ENCODE measurements at places on chromosomes 12 and 14. TPM values are rescaled to one million over a fixed set of nuclear protein-coding genes. Genes with fewer than 3 reads are reported as not detected.

EID3 gene
- total RNA-seq = 8.7 TPM

KERA gene
- not detected for total RNA-seq

NKX2-1 gene
- not detected for total RNA-seq

MYF6 gene
- total RNA-seq = not detected

TCL1B gene
- total RNA-seq = not detected

CFAP54 gene
- not detected for total RNA-seq

RD3L gene
- not detected for total RNA-seq

C12orf43 gene
- total RNA-seq = 18.9 TPM

LYZ gene
- 1,299 TPM for total RNA-seq

KLHL42 gene
- 39.5 TPM for total RNA-seq

- DNase-seq = no peak
Observed at GRCh38 chr14:45916340-45916953, 663.4 kb upstream of the MIS18BP1 start.

DNA sequence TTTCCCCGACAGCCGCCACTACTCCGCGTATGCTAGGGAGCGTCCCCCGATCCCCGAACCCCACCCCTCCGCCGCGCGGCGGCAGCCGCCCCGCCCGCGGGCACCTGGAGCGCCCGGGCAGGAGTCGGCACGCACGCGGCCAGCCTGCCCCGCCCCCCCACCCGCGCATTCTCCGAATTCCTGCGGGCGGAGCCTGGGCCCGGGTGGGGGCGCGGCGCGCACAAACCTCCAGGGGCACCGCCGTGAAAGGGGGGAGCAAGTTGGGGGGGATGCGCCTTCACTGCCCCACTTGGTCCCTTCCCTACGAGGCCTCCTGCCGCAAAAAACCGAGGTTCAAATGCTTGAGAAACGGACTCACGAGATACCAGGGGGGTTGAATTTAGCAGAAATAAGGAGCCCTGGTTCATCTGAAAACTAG lies 1.7 kb downstream of the AJUBA start:
- DNase-seq = peak; percentile 42

DNA sequence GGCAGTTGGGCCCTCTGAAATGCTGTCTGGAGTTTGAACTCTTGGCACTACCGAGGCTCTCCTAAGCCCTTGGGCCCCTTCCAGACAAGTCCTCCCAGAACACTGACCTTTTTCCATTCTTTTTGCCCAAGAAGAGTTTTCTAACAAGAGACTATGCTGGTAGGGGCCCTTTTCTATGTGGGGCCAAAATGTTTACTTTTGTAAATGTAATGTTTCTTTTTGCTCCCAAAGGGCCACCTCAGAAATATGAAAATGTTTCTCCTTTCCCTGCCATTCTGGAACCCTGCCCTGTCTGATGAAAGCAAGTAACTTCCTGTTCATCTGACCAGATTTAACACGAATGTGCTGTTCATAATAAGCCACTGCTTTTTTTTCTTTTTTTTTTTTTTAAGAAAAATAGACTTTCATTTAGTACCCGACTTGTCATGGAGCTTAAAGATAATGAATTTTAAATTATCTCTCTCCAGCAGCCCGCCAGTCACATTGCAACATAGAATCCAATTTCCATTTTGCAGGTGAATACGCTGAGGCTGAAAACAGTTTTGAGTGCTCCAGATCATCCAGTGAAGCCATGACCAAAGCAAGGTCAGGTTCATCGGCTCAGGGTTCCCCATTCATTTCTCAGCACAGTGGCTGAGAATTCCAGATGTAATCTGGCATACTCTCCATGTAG lies 169.9 kb downstream of the DPF3 start:
- DNase-seq = no peak

GRCh38 chr14:76337635-76338545 lies 38.0 kb upstream of the ESRRB start:
- DNase-seq = no peak

DNA sequence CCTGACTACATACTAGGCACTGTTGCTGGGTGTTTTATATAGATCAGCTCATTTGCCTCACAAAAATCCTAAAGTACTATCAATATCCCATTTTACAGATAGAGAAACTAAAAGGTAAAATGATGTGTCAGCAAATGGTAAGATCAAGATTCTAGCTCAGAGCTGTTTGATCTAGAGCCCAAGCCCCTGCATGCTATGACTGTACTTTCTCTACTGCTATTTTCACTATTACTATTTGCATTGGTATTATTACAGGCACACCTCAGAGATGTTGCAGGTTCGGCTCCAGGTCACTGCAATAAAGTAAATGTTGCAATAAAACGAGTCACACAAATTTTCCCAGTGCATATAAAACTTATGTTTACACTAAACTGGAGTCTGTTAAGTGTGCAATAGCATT lies 10.9 kb downstream of the ISCU start:
- no peak for DNase-seq

- no peak for DNase-seq
Observed at GRCh38 chr14:103946975-103947374, 4.6 kb upstream of the RD3L start.

GRCh38 chr14:26319139-26319864 lies 278.5 kb downstream of the NOVA1 start:
- peak; percentile 4 for DNase-seq

GRCh38 chr12:118900993-118901392 lies 80.3 kb upstream of the SRRM4 start:
- DNase-seq = no peak

- no peak for DNase-seq
Observed at GRCh38 chr14:105047283-105048016, 17.8 kb downstream of the GPR132 start.

DNA sequence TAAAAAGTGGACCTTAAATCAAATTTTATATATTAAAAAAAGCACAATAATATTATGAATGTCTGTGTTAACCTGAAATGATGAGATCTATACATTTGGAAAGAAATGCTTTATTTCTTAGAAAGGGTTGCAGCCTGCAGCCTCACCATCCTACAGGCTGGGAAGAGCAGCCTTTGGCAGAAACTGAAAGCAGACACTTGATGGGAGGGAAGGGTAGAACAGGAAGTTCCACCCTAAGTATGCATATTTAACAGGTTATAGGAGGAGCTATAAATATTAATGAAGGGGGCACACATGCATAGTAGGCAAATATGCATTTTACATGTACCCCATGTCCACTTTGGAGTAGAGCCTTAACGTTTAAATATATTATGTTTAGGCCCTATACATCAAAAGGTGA lies 498.0 kb downstream of the FLRT2 start:
- DNase-seq = no peak

DNA sequence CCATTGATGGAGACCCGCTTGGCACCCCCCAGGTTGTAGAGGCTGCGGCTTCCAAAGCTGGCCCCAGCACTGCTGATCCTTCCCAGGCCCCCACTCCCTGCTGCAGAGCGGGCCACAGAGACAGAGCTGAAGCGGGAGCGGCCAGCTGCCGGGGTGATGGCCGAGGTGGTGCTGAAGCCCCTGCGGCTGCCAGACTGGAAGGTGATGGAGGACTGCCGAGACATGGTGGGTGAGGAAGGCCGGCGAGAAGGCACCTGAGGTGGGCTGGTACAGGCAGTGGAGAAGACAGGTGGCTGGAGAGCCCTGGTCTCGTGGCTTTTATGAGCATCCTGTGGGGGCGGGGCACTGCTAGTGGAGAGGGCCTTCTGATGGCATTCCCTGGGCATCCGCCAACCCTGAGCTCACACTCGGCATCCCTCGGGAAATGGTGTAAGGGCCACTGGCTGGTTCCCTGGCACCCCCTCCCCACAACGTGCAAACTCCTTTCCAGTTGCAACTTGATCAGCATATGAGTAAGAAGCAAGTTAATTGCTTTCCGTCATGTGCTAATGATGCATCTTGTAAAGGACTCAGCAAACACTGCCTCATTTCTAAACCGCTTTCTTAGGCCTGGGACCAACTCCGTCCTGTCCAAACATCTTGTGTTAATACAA lies at the start of gene KRT75:
KRT75 (minus strand) TSS at position 291 of the 653 bp plus-strand sequence; CDS start at position 224, 67 bp downstream.
- no peak for DNase-seq

- no peak for DNase-seq
Observed at GRCh38 chr14:58862416-58863160, 224.8 kb downstream of the DACT1 start.

GRCh38 chr14:74682169-74682952 lies 30.5 kb downstream of the AREL1 start:
- no peak for DNase-seq

DNA sequence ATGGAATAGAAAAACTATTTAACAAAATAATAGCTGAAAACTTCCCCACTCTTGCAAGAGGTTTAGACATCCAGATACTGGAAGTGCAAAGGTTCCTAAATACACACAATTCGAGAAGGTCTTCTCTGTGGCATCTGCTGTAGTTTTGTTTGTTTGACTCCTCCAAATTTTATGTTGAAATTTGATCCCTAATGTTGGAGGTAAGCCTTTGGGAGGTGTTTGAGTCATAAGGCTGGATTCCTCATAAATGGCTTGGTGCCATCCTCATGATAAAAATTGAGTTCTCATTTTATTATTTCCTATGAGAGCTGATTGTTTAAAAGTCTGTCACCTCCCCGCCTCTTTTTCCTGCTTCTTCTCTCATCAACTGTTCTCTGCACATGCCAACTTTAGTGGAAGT lies 182.7 kb downstream of the MYRFL start:
- DNase-seq = no peak

GRCh38 chr12:44812062-44812461 lies 64.1 kb downstream of the NELL2 start:
- peak; percentile 28 for DNase-seq

GRCh38 chr12:26122681-26123481 lies 2.0 kb downstream of the BHLHE41 start:
- peak; percentile 88 for DNase-seq

DNA sequence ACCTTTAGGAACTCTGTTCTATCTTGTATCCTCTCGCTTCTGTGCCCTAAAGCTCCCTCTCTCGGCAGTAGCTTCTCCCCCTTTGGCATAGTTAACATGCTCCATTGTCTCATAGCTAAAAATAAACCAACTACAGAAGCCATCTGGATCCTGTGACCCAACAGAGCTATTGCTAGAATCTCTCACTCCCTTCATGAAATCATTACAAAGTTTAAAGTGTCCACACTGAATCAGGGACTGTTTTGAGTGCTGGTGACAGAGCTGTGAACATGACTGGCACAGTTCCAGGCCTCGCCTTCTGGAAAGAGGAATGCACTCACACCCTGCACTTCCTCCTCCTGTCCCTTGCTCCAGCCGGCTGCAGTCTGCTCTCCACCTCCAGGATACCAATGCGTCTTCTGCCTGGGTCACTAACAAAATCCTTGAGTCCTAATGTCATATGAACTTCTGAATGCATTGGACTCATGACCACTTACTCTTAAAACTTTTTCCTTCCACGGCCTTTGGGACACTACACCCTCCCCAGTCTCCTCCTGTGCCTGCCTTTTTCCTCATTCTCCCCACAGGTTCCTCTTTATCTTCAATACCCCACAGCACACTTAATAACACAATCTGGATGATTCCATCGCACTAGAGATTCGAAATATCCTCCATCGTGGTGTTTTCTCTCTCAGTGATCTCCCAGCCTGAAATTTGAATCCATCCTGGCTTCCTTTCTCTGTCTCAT lies 13.2 kb downstream of the PLBD1 start:
- peak; percentile 94 for DNase-seq

- no peak for DNase-seq
Observed at GRCh38 chr14:59067127-59067894, 121.2 kb upstream of the DAAM1 start.

DNA sequence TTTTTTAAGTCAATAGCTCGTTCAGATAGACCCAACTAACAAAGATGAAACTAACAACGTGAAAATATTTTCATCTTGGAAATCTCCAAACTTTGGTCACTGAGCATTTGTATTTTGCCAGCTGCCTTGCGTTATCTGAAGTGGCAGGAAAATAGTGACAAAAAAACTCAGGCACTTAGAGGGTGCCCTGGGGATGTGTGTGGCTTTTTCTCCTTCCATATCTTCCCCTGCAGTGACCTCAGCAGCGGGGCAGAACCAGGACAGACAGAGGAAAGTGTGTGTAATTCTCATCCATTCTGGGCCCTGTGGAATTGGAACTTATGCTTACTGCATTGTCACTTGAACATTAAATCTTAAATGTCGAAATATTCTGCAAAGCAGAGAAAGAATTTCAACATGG lies 152.0 kb downstream of the BCAT1 start:
- DNase-seq = no peak

- no peak for DNase-seq
Observed at GRCh38 chr12:28869197-28869596, 279.9 kb upstream of the FAR2 start.

DNA sequence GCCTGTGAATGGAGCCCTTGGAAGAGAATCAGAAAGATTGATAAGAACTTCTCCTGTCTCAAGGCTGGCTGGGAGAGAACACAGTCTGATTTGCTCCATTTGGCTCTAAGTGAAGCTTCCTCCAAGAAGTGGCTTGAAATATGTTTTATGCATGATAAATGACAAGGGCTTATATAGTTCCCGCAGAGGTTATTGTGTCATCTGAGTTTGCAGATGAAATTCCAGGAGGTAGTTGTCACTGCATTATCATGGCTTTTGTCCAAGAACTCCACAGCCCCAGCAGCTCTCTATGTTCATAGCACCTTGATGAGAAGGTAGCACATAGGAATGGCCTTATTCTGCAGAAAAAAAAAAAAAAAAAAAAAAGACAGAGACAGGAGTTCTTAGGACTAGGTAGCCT lies 108.5 kb downstream of the DACT1 start:
- peak; percentile 66 for DNase-seq

- DNase-seq = no peak
Observed at GRCh38 chr14:89430391-89431236, 13.6 kb upstream of the FOXN3 start.

GRCh38 chr12:2311020-2311778 lies 258.4 kb downstream of the CACNA1C start:
- no peak for DNase-seq

- no peak for DNase-seq
Observed at GRCh38 chr14:100894416-100894815, 9.1 kb downstream of the RTL1 start.

GRCh38 chr14:25351269-25351668 lies 301.3 kb upstream of the STXBP6 start:
- no peak for DNase-seq

DNA sequence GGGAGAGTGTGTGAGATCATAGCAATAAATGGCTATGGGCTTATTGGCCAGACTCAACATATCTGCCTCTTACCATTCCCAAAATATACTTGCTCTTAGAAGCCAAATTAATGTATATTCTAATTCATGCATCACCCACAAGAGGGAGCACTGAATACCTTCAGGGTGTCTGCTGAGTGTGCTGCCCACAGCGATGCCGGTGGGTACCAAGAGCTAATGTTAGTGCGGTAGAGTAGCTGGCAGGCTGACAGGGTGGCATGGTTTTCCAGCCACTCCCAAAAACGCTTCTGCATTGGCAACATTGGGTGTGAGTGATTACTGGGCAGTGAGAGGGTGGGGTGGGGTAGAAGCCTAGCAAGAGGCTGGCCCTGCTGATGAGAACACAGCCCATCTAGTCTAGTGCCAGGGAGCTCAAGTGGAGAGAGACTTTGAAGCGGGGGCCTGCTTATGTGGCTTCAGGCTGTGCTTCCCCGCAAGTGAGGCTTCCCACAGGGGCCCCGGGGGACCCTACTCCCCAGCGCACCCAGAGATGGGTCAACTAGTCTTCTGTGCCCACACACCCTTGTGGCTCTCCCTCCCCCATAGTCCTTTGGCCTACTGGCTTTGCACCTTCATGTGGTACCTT lies 9.2 kb upstream of the PLEKHD1 start:
- peak; percentile 36 for DNase-seq

Data from HT-29 (cell line).